ENCODE measurements at places on chromosomes 2 and 18. TPM values are rescaled to one million over a fixed set of nuclear protein-coding genes. Genes with fewer than 3 reads are reported as not detected.
A peak's percentile ranks its signal among the peaks of the same experiment; 100 is the strongest.

TDRD15 gene
- not detected for polyA plus RNA-seq

SLC19A3 gene
- 8.3 TPM for polyA plus RNA-seq

ARHGAP15 gene
- 5.7 TPM for polyA plus RNA-seq

GRCh38 chr2:8704906-8705305 is 23.1 kb downstream of the ID2 start:
- DNase-seq, result no peak

DNA sequence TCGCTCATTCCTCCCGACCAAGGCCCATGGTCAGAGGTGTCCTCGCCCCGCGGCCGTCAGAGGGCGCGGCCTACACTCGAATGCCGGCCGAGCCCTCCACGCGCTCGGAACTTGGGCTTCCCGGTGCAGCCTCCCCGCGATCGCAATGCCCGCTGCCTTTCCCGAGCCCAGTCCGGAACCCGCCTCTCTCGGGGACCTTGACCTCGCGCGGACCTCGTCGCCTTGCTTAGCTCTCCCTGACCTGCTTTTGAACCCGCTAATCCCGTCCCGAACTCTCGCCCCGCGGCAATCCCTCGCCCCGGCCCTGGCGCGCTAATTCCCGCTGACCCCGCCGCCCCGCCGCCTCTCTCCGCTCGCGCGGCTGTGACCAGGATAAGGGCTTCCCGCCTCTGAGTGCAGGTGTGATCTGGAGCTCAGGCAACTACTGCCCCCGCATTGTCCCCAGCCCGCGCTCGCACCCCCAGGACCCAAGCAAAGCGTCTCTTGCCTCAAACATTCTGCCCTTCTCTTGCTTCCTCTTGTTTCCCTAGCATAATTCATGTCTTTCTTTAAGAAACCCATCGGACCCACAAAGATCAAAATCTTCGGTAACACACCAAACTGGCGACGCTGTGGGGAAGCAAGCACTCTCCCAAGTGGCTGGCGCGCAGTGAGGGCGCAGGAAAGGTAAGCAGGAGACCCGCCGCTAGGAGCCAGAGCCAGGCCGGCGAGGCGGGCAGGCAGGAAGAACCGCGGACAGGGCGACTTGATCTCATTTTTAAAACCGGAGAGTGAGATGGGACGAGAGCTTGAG is 46.6 kb upstream of the ATP6V1B1 start:
- peak; percentile 45 for DNase-seq

NBEAL1 gene
- polyA plus RNA-seq, result 6.5 TPM

C2orf69 gene
- 4.9 TPM for polyA plus RNA-seq

DNA sequence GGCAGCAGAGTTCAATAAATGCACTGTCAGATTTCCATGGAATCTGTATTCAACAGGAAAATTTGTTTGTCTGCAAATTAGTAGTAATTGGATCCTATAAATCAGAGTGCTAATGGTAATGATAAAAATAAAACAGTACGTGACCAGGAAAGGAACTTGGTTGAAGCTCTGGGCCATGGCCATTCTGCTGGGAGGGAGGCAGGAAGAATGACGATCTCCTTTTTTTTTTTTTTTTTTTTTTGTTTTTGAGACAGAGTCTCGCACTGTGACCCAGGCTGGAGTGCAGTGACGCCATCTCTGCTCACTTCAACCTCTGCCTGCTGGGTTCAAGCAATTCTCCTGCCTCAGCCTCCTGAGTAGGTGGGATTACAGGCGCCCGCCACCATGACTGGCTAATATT is 94.8 kb upstream of the SEC11C start:
- no peak for DNase-seq

DNA sequence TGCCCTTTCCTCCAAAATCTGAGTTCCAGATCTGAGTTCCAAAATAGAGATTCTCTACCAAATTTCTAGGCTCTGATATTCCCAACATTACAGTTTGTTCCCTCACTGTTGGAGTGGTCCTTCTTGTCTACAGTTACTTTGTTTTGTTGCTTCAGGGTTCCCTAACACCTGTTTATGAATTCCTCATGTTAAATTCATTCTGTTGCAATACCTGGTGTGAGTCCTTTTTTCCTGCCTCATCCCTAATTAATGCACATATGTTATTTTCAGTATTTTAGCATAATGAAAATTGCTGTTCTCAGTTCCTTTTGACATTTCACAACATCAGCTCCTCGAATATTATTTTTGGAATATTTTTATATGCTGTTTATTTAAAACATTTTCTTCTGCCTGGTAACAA is 16.2 kb downstream of the SERPINB13 start:
- DNase-seq, result no peak

DNA sequence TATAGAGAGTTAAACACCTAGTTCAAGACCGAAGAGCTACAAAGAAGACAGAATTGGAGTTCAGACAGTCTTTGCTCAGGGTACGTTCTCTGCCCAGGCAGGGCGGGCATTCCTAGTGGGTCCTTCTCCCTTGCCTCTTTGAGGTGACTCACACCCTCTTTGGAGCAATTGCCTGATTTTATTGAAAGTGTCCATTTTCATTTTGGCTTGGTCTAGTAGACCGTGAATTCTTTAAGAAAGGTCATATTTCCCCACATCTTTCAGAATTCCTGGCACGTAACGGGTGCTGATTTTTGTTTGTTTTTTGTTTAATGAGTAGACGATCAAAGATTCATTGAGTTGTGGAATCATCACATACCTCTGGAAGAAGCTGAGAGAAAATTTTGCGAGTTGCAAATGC is 871.5 kb downstream of the RNF144A start:
- no peak for DNase-seq

- no peak for DNase-seq
Measured at GRCh38 chr2:67649331-67650261, 252.5 kb downstream of the ETAA1 start.

GRCh38 chr18:79941473-79942119 is 9.9 kb downstream of the SLC66A2 start:
- DNase-seq, result no peak

- no peak for DNase-seq
Measured at GRCh38 chr2:45724335-45724734, 72.9 kb downstream of the PRKCE start.

DNA sequence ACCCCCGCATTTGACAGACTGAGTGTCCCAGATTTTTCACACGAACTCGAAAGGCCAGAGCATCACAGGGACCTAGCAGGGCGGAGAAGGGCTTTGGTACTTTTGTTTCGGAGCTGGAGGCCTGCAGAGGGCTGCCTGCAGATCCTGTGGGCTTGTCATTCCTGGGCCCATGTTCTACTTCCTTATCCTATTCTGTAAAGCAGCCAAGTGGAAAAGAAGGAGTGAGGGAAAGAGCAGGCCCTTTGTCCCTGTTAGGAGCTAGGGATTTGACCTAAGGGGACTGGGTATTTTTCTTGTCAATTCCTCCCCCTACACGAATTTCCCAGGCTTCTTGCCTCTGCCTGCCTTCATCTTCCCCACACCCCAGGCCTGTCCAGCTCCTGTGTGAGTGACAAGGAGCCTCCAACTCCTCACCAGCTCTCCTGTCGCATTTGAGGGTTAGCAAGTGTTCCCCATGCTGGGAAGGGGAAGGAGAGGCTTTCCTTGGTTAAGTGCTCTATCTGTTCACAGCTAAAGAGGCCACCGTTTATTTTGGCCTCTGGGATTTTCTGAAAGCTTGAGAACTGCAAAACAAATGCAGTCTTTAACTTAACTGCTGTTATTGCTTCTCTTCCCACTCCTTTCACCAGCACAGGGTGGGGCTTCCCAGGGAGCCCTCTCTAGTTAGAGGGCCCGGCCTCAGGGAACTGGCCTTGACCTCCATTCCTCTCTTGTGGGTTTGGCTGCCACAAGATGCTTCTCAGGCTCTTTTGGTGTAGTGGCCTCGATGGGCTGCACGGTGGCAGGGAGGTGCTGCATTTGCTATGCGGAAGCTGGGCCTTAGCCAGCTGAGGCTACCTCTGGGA is 61.2 kb downstream of the SGPP2 start:
- DNase-seq, result no peak

Measured in kidney (tissue), 22 donors.